ENCODE measurements at places on chromosomes 12 and 14.

- no peak for DNase-seq
Measured at GRCh38 chr14:88500611-88501010, 54.2 kb downstream of the PTPN21 start.

- DNase-seq: no peak
Measured at GRCh38 chr14:103522649-103523574, at the start of gene CKB. Gene CKB (minus strand): TSS chr14:103522830. CDS start chr14:103522493, 337 bp downstream.

GRCh38 chr14:60274448-60274847 is 25.4 kb downstream of the PPM1A start:
- no peak for DNase-seq

- DNase-seq: no peak
Measured at GRCh38 chr14:91918186-91918883, 29.2 kb downstream of the FBLN5 start.

DNA sequence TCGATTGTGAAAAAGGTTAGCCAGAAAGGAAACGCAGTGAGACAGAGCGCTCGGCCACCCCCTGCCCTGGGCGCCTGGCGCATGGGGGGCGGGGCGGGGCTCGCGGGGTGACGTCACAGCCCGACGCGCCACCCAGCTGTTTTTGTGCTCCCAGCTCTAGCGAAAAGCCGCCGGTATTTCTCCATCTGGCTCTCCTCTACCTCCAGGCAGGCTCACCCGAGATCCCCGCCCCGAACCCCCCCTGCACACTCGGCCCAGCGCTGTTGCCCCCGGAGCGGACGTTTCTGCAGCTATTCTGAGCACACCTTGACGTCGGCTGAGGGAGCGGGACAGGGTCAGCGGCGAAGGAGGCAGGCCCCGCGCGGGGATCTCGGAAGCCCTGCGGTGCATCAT is at the start of gene GABARAPL1:
Gene GABARAPL1, plus strand, starts transcription at position 139 of the 393 bp plus-strand sequence. Its CDS starts 253 bp downstream, at position 392.
- DNase-seq: peak; percentile 64

DNA sequence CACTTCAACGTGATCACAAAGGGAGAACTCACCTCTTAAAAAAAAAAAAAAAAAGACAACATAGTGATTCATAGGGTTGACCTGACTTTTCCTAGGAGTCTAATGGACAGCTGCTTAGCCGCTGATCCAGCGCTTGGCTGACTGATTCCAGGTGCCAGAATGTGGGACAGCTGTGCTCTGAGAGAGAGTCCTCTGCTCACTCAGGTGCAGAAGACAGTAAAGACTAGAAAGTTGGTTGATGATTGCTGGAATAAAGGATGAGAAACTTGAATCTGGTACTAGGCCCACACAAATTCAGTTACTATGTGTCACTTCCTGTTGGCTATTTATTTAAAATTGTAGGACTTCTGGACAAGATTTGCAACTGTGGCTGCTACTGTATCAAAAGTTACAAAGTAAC is 229.4 kb downstream of the CHST11 start:
- DNase-seq: no peak
